Effector CD8-positive, alpha-beta T cell (primary cell): ENCODE measurements at places on chromosomes 13 and 19.
A peak's percentile ranks its signal among the peaks of the same experiment; 100 is the strongest.

DNA sequence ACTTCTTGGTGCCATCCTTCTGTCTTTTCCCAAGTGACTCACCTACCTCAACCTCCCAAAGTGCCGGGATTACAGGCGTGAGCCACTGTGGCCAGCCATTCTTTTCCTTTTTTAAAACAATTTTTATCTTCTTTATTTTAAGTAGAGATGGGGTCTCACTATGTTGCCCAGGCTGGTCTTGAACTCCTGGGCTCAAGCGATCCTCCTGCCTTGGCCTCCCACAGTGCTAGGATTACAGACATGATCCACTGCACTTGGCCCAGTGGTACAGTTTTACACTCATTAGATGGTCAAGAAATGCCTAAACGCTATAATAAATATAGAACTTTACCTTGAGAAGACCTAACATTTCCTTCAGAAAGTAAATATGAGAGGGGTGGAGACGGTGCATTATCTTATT is 24.5 kb downstream of the GP6 start:
- no peak for DNase-seq

DNA sequence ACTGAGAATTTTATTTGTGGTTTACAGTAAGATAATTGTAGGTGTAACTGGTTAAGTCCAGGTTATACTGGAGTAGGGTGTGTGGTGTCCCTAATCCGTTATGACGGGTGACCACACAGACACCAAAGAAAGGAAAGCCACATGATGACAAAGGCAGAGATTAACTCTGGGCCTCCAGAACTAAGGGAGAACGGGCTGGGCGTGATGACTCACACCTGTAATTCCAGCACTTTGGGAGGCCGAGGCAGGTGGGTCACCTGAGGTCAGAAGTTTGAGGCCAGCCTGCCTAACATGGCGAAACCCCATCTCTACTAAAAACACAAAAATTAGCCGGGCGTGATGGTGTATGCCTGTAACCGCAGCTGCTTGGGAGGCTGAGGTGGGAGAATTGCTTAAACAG is 10.2 kb upstream of the FUT2 start:
- no peak for DNase-seq

GRCh38 chr19:17109962-17110598 is 34.5 kb downstream of the MYO9B start:
- no peak for DNase-seq

GRCh38 chr13:98523455-98524102 is 53.3 kb downstream of the STK24 start:
- DNase-seq, result no peak

- no peak for DNase-seq
Observed at GRCh38 chr13:40206241-40207000, 460.0 kb downstream of the FOXO1 start.

GRCh38 chr13:97446448-97446847 is 12.5 kb downstream of the RAP2A start:
- DNase-seq, result no peak

DNA sequence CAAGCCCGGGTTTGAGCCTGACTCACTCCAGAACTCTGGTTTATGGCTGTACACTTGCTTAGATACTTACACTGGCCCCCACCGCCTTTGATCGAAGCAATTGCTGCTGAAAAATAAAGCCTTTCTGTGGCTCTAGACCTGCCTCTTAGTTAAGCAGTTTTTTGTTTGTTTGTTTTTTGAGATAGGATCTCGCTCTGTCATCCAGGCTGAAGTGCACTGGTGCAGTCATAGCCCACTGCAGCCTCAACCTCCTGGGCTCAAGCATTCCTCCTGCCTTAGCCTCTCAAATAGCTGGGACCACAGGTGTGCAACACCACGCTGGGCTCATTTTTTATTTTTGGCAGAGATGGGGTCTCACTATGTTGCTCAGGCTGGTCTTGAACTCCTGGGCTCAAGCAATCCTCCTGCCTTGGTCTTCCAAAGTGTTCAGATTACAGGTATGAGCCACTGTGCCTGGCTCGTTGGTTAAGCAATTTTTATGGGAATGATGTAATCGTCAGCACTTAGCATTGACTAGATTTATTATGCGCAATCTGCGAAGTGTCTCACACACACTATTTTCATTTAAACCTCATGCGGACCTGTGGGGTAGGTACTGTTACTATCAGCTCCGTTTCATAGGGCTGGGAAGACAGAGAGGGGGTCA is 22.2 kb downstream of the PPP2R1A start:
- DNase-seq, result no peak

DNA sequence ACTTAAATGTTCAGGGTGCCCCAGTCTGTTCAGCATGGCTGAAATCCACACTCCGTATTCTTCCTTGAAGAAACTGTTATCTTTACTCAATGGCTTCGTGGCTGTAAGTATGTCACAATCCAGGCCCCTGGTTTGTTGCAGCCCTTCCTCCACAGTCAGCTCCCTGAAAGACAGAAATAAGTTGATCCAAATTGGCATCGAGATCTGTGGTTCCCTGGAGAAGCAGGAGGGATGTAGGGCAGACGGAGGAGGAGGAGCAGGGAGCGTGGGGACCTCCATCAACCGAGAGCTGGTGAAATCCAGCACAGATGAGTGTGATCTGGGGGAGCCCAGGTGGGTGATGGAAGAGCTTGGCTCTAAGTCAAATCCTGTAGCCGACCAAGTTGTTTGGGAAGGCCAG is 304 bp downstream of the TSPAN16 start:
- no peak for DNase-seq

DNA sequence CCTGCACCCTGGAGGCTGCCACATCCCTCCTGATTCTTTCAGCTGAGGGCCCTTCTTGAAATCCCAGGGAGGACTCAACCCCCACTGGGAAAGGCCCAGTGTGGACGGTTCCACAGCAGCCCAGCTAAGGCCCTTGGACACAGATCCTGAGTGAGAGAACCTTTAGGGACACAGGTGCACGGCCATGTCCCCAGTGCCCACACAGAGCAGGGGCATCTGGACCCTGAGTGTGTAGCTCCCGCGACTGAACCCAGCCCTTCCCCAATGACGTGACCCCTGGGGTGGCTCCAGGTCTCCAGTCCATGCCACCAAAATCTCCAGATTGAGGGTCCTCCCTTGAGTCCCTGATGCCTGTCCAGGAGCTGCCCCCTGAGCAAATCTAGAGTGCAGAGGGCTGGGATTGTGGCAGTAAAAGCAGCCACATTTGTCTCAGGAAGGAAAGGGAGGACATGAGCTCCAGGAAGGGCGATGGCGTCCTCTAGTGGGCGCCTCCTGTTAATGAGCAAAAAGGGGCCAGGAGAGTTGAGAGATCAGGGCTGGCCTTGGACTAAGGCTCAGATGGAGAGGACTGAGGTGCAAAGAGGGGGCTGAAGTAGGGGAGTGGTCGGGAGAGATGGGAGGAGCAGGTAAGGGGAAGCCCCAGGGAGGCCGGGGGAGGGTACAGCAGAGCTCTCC is 6.9 kb upstream of the CEACAM5 start:
- no peak for DNase-seq

GRCh38 chr13:65744836-65745235 is 1485.3 kb downstream of the PCDH9 start:
- no peak for DNase-seq

DNA sequence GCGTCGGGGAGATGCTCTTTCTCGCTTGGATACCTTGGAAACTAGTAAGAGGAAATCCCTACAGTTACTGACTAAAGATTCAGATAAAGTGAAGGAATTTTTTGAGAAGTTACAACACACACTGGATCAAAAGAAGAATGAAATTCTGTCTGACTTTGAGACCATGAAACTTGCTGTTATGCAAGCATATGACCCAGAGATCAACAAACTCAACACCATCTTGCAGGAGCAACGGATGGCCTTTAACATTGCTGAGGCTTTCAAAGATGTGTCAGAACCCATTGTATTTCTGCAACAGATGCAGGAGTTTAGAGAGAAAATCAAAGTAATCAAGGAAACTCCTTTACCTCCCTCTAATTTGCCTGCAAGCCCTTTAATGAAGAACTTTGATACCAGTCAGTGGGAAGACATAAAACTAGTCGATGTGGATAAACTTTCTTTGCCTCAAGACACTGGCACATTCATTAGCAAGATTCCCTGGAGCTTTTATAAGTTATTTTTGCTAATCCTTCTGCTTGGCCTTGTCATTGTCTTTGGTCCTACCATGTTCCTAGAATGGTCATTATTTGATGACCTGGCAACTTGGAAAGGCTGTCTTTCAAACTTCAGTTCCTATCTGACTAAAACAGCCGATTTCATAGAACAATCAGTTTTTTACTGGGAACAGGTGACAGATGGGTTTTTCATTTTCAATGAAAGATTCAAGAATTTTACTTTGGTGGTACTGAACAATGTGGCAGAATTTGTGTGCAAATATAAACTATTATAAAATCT is 2.7 kb upstream of the KCNRG start:
- no peak for DNase-seq

GRCh38 chr13:59672445-59672844 is 491.3 kb downstream of the DIAPH3 start:
- DNase-seq, result no peak

GRCh38 chr13:40149611-40150274 is 494.3 kb downstream of the COG6 start:
- DNase-seq, result no peak

- peak; percentile 39 for DNase-seq
Observed at GRCh38 chr19:14149509-14149994, 13.2 kb upstream of the ASF1B start.

GRCh38 chr19:53536225-53536548 is 1.8 kb upstream of the ZNF331 start:
- no peak for DNase-seq

GRCh38 chr19:12794971-12795381 is 3.7 kb downstream of the JUNB start:
- DNase-seq, result no peak

GRCh38 chr13:77919246-77919920 is 752 bp upstream of the EDNRB start:
- no peak for DNase-seq

GRCh38 chr13:92473765-92474475 is 752.7 kb upstream of the GPC6 start:
- no peak for DNase-seq

GRCh38 chr13:45411221-45411620 is 7.0 kb downstream of the SLC25A30 start:
- DNase-seq, result no peak

- DNase-seq, result no peak
Observed at GRCh38 chr19:38692458-38693379, 45.3 kb downstream of the ACTN4 start.

- DNase-seq, result no peak
Observed at GRCh38 chr13:71156550-71156949, 710.5 kb downstream of the DACH1 start.

DNA sequence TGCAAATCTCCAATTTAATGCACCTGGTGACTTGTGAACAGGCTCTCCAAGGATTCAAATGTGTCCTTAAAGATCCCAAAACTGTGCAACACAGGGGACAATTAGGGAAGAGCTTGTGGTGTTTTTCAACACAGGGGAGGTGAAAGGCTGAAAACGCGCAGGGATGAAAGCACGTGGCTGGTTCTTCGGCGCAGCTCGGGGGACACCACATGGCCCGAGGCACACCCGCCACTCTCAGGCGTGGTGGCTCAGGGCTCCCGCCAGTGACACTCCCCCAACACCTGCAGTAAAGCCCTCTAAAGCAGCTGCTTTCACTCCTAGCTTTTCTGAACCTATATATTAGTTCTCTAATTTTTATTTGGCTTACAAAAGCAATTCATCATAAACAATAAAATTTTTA is 91.9 kb downstream of the SPACA7 start:
- no peak for DNase-seq

DNA sequence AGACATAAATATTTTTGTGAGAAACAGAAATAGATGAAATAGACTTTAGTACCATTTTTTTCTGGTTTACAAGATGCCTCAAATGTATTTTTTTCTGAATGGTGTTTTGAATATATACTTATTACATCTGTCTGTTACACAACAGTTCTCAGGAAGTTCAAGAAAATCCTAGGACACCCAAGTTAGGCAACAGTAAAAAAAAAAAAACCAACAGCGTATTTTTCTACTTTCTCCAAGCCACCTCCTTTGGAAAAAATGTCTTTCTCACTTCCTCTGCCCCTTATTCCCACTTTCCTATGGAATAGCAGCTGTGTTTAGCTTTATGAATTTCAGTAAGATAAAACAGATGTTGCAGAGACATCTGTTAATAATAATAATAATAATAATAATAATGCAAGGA is 489.6 kb upstream of the KLF12 start:
- no peak for DNase-seq

DNA sequence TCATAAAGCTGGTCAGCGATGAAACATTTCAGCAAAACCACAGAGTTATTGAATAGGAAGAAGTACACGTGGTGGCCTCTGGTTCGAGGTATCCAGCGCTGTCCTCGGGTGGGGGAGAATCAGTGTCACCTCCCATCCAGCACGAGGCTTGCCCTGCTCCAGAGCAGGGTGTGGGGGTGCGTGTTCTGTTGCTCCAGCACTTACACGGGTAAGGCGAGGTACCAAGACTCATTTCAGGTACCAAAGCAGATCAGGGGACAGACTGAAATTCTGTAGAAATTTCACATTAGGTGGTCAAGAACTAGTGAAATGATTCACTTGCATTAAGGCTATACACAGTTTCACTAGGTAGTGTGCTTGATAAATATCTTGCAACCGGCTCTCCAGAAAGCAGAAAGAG is 164.2 kb upstream of the SOX1 start:
- DNase-seq, result no peak

- DNase-seq, result no peak
Observed at GRCh38 chr13:29050719-29051118, 230.6 kb downstream of the MTUS2 start.

DNA sequence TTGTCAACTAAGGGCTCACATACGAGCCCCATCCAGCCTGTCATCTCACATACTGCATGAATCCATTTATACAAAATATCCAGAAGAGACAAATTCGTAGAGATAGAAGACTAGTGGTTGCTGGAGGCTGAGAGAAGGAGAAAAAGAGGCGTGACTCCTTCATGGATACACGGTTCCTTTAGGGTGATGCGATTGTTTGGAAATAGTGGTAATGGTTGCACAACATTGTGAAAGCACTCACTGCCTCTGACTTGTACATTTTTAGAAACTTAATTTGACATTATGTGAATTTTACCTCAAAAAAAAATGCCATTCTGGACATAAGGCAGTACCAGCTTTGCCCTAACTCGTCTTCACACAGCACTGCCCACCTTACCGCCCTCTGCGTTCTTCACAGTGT is 27.3 kb downstream of the IGFL1 start:
- no peak for DNase-seq

GRCh38 chr13:81140675-81141074 is 799.7 kb upstream of the SPRY2 start:
- DNase-seq, result no peak

DNA sequence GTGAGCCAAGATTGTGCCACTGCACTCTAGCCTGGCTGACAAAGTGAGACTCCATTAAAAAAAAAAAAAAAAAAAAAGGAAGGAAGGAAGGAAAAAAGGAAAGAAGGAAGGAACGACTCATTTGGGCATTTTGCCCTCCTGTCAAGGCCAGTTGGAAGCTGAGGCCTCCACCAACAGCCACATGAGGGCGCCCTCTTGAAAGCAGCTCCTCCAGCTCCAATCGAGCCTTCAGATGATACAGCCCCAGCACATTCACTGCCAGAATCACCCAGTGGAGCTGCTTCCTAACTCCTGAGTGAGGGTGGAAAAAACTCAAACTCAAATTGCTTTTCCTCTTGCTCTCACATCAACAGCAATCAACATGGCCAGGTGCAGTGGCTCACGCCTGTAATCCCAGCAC is 40.9 kb downstream of the GNG7 start:
- DNase-seq, result no peak

- DNase-seq, result no peak
Observed at GRCh38 chr19:21101521-21102242, 19.7 kb downstream of the ZNF714 start.

GRCh38 chr13:111287201-111287600 is 33.2 kb upstream of the TEX29 start:
- no peak for DNase-seq

- DNase-seq, result no peak
Observed at GRCh38 chr19:30780456-30780855, 408.3 kb downstream of the ZNF536 start.
